HT-29 (cell line): ENCODE measurements at places on chromosomes 16 and 17. TPM values are rescaled to one million over a fixed set of nuclear protein-coding genes. Genes with fewer than 3 reads are reported as not detected.

DNA sequence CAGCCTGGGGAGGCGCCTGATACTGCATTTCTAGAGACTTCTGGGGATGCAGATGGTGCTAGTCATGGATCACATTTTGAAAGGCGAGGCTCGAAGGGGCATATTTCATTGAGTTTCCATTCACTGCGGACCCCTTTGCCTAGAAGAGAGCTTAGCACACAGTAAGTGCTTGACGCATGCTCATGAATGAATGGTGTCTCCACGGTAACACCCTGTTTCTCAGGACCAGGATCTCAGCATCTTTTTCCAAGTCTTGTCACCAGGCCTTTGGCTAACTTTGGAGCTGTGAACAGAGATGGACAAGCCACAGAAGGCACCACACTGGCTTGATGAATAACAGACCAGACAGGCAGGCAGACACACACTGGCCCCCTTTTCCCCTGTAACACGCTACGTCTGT lies 151.3 kb downstream of the FOXL1 start:
- no peak for DNase-seq

Gene CMTM2
- not detected in 2 replicates for total RNA-seq

Gene HID1
- total RNA-seq, result 27.5 and 36.2 TPM in 2 replicates

Gene POLDIP2
- 146 and 158 TPM in 2 replicates for total RNA-seq

GRCh38 chr16:55911616-55912015 lies 36.4 kb upstream of the CES5A start:
- DNase-seq, result no peak

- DNase-seq, result no peak
Observed at GRCh38 chr17:16262201-16262600, 45.2 kb downstream of the PIGL start.

Gene TBC1D3E
- total RNA-seq, result not detected in 2 replicates

- DNase-seq, result no peak
Observed at GRCh38 chr16:67703626-67704025, 15.5 kb downstream of the GFOD2 start.

Gene SLC52A1
- total RNA-seq, result not detected in 2 replicates

DNA sequence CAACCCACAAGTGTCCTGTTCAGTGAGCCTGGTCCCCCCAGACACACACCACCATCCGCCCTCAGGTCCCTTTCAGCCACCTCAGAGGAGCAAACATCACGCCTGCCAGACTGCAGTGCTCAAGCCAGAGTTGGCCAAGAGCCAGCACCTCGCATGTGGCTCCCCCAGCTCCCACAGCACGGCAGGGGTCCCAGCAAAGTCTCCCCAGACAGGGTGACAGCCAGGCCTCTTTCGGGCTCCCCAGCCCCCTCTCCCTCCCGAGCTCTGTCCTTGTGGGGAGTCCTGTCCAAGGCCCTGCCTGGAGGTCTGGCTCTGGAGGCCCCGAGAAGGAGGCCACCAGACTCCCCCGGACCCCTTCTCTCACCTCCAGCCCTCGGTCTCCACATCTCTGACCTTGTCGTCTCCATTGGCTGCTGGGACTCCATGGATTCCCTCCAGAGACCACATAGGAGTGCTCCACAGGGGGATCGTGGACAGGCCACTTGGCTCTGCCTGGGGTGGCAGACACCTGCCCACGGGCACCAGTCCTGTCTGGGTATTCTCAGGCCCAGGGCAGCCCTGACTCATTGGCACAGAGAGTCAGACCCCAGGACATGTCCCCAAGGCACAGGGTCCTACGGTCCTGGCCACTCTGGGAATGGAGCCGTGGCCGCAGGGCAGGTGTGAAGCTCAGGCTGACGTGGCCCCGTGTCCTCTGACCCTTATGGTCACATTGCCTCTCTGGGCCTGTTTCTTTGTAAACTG lies 1.8 kb upstream of the MYADML2 start:
- no peak for DNase-seq

Gene KATNIP
- 18.8 and 25.2 TPM in 2 replicates for total RNA-seq

- no peak for DNase-seq
Observed at GRCh38 chr16:28279006-28279405, 13.3 kb upstream of the SBK1 start.

GRCh38 chr17:28046034-28046825 lies 3.8 kb downstream of the NLK start:
- no peak for DNase-seq

DNA sequence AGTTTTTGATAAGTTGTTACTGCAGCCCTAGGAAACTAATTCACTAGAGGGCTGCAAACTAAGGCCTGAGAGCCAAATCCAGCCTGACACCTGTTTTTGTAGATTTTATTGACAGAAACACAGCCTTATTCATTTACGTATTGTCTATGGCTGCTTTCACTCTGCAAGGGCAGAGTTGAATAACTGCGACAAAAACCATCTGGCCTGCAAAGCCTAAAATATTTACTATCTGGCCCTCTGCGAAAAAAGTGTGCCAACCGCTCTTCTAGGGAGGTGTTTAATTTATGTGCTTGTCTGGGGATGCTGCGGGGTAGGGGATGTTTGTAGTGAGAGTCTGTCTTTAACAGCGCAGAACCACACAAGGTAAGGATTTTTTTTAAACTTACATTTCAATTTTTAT lies 165.0 kb upstream of the RBFOX1 start:
- no peak for DNase-seq

DNA sequence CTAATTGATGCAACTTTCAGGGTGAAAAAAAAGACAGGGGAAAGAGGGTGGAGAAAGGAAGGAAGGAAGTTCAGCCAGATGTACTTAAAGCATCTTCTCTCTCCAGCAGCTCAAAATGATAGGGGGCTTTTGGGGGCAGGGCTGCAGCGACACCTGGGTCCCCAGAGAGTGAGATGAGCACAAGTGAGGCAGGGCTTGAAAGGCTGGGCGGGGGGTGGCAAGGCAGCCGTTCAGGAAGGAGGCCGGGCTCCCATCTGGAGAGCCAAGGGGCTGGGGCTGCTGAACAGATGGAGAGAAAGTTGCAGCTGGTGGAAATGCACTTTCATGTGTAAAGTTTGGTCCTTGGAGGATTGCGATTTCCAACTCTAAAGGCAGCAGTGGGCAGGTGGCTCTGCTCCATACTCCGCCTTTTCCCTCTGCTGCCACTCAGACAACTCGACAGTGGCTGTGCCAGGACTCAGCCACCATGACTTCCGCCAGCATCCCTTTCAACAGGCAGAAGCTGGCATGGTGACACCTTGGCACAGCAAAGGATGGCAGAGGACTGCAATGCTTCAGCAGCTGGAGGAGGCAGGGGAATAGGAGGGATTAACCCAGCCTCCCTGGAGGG lies 7.7 kb downstream of the SLC35B1 start:
- no peak for DNase-seq

Gene KRT31
- total RNA-seq, result not detected in 2 replicates

Gene LLGL2
- total RNA-seq, result 162 and 184 TPM in 2 replicates

Gene TBC1D3I
- 0.10 and 0.42 TPM in 2 replicates for total RNA-seq

Gene AFMID
- total RNA-seq, result 36.6 and 45.1 TPM in 2 replicates

Gene TMED6
- total RNA-seq, result 0.10 TPM in 1 of 2 replicates, not detected in the other

- no peak for DNase-seq
Observed at GRCh38 chr17:35052241-35052610, 11.3 kb downstream of the RFFL start.

Gene EVI2A
- total RNA-seq, result not detected in 2 replicates

Gene PLD6
- 3.5 and 3.9 TPM in 2 replicates for total RNA-seq

Gene ITGAD
- total RNA-seq, result not detected in 2 replicates

GRCh38 chr16:58243528-58244004 lies 45.7 kb upstream of the CSNK2A2 start:
- no peak for DNase-seq

DNA sequence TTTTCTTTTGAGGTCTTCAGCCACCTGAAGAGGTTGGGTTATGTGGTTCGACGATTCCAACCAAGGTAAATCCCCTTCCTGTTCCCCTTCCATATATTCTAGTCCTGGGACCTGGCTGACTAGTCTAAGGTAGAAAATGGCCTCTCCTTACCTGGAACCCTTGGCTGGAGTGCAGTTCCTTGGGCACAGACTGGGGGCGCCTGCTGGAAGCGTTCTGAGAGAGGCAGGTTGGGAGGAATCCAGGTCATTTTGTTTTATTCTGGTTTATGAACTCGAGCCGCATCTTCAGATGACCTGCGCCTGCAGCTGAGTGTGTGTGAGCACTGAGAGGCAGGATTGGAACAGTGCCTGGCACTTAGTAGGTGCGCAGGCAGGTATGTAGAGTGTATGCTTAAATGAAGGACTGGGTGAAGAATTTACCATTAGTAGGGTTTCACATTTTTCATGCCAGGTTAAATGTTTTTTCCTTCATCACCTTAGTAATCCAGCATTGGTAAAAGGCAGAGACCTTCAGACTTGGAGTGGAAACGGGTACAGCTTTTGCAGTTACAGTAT lies 2.7 kb downstream of the TSEN54 start:
- DNase-seq, result no peak

DNA sequence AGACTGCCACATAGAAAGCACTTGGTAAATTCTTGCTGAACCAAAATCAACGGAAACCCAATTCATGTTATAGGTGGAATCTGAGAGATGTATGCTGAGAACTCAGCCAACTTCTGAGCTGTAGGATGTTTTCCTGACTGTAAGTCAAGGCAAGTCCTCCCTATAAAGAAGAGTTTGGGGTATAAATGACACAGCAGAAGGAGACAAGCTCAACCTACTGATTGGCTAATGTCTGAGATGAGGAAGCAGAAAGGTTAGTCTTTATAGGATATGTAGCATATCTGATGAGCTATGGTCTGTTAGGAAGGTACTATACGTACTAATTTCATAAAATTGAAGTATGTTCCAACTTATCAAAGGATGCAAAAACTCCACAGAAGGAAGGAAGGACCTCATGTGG lies 99.5 kb downstream of the XYLT1 start:
- DNase-seq, result no peak

- peak; percentile 12 for DNase-seq
Observed at GRCh38 chr17:1413281-1413791, 13.3 kb upstream of the YWHAE start.

Gene TRAF4
- 295 and 307 TPM in 2 replicates for total RNA-seq

GRCh38 chr17:35879773-35880654 lies at the start of gene CCL5:
CCL5 (minus strand) TSS chr17:35880360.
- DNase-seq, result no peak

- DNase-seq, result no peak
Observed at GRCh38 chr16:15857724-15858560, 1.1 kb upstream of the MYH11 start.

Gene KRTAP4-4
- not detected in 2 replicates for total RNA-seq

- DNase-seq, result peak; percentile 68
Observed at GRCh38 chr17:47315451-47316266, 8.1 kb upstream of the EFCAB13 start.

- DNase-seq, result no peak
Observed at GRCh38 chr17:4858882-4859260, 25.7 kb downstream of the MINK1 start.

DNA sequence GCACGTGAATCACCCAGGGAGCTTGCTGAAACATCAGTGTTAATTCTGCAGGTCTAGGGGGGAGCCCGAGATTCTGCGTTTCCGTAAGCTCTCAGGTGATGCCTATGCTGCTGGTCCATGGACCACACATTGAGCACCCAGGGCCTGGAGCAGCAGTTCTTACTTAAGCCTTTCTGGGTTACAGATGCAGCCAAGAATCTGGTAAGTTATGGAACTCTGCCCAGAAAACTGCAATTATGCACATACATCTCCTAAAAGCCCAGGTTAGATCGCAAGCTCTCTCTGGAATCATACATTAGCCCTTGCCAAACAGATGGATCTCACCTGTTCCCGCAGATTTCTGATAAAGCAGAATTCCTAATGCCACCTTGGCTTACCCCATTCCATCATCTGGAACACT lies 265.9 kb upstream of the SALL1 start:
- no peak for DNase-seq

DNA sequence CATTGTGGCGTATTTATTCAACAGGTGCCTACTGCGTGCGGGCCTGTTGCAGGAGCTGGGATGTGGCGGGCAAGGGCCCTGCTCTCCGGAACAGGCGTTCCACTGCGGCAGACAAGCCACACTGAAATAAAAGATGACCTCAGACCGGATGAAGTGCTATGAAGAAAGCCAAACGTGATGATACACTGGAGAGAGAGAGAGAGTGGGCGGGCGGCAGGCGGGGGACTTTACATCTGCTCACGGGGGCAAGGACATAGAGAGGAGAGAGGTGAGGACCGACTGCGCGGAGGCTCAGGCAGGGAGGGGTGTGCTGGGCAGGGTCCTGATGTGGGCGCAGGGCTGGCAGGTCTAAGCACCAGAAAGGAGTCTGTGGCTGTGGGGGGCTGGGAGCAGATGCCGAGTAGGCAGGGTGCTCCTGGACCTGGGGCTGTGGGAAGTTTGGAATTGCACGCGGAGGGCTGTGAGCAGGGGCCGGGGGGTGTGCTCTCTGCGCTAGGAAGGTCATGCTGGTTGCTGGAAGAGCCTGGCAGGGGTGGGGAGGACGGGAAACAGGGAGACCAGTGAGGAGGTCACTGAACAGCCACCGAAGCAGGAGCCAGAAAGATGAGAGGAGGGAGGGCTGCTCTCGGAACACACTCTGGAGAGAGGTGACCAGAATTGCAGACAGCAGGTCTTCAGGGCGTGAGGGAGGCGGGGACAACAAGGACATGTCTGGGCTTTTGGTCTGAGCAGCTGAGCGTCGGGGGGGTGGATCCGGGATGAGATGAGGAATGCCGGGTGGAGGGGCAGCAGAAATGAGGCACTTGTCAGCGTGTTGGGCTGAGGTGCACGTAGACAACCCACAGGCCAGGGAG lies 9.9 kb downstream of the MXRA7 start:
- DNase-seq, result no peak

GRCh38 chr16:65975049-65975708 lies 391.3 kb upstream of the CDH5 start:
- DNase-seq, result no peak

- no peak for DNase-seq
Observed at GRCh38 chr16:67530013-67530939, 1.6 kb downstream of the RIPOR1 start.

Gene KRTAP2-3
- total RNA-seq, result not detected in 2 replicates

DNA sequence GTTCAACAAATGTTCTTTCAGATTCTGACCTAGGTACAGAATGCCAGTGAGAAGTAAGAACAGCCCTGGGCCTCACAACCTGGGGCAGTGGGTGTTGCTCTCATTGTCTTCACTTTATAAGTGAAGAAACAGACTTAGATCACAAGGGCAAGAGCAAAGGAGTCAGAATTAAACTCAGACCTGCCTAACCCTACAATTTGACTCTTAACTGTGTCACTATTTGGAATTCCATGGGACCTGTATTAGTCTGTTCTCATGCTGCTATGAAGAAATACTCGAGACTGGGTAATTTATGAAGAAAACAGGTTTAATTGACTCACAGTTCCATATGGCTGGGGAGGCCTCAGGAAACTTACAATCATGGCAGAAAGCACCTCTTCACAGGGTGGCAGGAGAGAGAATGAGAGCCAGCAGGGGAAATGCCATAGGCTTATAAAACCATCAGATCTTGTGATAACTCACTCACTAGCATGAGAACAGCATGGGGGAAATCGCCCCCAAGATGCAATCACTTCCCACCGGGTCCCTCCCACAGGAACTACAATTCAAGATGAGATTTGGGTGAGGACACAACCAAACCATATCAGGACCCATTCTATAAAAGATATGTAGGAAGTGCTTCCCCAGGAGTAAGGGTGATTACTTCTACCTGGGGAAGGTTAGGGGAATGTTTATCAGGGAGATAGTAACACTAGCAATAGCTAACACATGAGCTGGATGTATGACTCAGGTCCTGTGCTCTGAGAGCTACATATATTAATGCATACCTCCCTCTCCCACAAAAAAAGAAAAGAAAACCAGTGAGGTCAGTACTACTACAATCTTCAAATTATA lies 270.1 kb downstream of the SOX9 start:
- DNase-seq, result peak; percentile 29
